ENCODE measurements at places on chromosomes 16 and 17.

DNA sequence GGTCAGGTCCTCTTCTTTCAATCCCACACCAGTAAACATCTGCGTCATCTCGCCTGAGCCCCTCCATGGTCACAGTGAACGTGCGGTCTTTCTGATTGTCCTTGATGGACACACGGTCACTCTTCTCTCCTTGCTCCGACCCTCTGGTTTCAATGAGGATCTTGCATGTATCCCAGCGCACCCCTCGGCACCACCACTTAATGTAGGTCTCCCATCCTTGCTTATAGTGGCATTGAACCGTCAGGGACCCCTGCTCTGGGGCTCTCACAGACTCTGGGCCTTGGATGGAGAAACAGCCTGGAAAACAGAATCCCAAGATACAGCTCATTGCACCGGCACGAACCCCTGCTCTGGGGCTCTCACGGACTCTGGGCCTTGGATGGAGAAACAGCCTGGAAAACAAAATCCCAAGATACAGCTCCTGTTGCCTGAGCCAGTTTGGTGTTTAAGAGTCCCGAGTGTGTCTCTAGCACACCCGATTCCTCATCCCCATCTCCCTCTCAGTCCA lies 5.4 kb downstream of the CD300LB start:
- no peak for DNase-seq

- DNase-seq: no peak
These were observed 3.9 kb upstream of the LUC7L3 start for GRCh38 chr17:50715471-50715870.

- no peak for DNase-seq
These were observed 68.1 kb downstream of the COG7 start for GRCh38 chr16:23384878-23385277.

GRCh38 chr16:5706211-5706610 lies 608.6 kb upstream of the EEF2KMT start:
- DNase-seq: no peak

DNA sequence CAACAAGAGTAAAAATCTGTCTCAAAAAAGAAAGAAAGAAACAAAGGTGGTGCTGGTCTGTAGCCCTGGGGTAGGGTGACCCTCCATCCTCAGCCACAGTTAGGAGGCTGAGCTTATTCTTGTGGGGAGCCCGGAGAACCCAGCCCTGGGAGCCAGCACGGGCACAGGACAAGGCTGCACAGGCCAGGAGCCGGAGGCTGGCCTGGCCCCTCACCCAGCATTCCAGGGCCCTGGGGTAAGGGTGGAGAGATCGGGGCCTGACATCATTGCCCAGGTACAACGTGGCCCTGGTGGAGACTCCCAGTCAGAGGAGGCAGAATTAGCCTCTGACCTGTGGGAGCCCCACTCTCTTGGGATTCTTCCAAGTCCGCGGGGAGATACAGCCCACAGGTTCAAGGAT lies 10.3 kb upstream of the KRT17 start:
- DNase-seq: no peak

- no peak for DNase-seq
These were observed 35.0 kb downstream of the NMT1 start for GRCh38 chr17:45096141-45096540.

DNA sequence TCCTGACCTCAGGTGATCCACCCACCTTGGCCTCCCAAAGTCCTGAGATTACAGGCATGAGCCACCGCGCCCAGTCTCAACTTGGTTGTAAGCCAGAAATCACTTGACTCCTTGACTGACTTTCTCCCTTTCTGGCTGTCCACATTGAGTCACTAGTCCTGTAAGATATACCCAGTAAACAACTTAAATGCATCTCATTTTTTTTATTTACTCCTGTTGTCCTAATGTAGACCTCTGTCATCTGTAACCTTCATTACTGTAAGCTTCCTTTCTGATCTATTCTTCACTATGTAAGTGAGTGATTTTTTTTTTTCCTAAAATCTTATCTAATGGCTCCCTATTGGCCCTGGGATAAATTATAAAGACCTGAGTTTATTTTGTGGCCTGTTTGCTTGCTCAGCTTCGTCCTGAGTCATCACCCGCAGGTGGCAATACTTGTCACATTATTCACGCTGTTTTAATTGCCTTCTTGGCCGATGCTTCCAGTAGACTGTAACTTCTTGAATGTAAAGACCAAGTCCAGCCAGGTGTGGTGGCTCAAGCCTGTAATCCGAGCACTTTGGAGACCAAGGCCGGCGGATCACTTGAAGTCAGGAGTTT lies 41.0 kb downstream of the PAFAH1B1 start:
- DNase-seq: no peak

- DNase-seq: no peak
These were observed 80.3 kb upstream of the PSMD7 start for GRCh38 chr16:74216319-74216718.

- no peak for DNase-seq
These were observed 453.3 kb downstream of the WWOX start for GRCh38 chr16:78552716-78553115.

- DNase-seq: peak; percentile 62
These were observed 1.0 kb downstream of the VEZF1 start for GRCh38 chr17:57986841-57987580.

DNA sequence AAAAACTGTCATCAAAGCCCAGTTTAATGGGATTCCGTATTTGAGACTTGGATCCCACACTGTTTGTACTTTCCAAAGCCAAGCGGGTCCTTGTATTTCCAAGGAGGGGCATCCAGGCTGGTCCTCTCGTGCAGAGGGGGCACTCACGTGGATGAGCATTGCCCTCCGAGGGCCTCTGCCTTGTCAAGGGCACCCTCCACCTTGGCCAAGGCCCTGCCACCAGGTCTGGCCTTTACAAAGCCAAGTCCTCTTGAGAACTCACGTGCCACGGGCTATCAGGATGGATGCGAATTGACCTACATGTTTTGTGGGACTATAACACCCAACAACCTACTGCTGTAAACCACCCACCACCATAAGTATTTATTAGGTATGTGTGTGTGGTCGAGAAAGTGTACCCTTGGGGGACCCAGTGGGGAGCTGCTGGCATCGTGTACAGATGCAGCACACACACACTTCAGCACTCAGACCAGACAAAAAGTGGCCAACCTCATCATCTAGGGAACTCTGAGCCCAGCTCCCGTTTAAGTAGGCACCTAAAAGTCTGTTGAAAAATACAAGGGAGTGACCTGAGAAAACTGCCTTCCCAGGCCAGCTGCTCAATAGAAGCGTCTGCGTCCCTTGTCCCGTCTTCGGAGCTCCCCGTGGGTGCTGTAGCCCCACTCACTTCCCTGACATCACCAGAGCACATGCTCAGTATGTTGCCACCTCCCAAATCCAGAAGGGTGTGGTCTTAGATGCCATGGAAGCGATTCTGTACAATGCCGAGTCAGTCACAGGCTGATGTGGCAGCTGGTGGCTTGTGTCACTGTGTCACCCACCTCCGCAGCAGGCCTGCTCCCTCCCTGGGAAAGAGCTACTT lies 12.9 kb downstream of the MAP1LC3B start:
- no peak for DNase-seq

DNA sequence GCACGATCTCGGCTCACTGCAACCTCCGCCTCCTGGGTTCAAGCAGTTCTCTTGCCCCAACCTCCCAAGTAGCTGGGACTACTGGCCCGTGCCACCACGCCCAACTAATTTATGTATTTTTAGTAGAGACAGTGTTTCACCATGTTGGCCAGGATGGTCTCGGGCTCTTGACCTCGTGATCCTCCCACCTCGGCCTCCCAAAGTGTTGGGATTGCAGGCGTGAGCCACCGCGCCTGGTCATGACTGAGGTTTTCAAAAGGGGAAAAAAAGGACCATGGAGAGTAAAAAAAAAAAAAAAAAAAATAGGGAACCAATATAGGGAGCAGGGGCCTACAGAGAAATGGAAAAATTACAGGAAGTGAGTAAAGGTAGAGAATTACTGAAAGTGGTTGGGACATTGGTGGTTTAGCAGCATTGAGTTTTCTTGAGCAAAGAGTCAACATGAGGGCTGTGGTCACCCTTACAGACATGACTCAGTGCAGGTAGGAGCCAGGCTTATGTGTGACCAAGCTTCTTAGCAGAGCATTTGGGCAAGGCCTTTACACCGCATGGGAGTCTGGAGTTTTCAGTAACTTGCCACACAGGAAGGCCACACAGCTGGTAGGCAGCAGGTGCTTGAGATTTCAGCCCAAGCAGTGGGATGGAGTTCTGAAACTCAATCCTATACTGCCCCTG lies 447.3 kb downstream of the HS3ST3B1 start:
- DNase-seq: peak; percentile 31

DNA sequence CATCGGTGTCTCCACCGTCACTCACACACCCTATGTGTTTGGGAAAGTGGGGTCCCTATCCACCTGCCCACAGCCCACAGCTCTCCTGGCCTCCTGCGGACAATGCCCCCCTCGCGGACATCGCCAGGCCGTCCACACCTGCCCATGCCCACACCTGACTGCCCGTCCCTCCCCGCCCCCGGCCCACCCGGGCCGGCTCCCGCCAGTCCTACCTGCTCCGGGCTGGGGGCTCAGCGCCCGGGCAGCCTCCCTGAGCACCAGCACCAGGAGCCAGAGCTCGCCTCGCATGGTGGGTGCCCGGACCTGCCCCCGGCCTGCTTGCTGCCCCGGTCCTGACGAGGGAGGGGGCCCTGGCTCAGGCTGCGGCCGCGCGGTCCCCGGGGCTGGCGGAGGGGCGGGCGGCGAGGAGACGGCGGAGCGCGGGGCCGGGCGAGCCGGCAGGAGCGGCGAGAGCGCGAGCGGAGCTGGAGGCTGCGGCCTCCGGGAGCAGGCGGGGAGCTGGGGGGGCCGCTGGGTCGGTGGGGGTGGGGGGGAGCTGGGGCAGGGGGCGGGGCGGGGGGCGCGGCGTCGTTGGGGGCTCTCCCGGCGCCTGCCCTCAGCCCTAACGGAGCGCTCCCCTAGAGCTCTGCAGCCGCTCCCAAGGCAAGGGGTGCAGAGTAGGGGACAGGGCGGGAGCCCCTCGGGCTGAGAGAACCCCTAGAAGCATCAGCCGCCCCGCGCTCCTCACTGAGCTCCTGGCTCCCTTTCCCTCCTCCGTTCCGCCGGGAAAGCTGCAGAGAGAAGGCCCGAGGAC lies at the start of gene PLXDC1:
Gene PLXDC1, minus strand, starts transcription at position 488 of the 793 bp plus-strand sequence. Its CDS starts 200 bp downstream, at position 288.
- DNase-seq: peak; percentile 50

DNA sequence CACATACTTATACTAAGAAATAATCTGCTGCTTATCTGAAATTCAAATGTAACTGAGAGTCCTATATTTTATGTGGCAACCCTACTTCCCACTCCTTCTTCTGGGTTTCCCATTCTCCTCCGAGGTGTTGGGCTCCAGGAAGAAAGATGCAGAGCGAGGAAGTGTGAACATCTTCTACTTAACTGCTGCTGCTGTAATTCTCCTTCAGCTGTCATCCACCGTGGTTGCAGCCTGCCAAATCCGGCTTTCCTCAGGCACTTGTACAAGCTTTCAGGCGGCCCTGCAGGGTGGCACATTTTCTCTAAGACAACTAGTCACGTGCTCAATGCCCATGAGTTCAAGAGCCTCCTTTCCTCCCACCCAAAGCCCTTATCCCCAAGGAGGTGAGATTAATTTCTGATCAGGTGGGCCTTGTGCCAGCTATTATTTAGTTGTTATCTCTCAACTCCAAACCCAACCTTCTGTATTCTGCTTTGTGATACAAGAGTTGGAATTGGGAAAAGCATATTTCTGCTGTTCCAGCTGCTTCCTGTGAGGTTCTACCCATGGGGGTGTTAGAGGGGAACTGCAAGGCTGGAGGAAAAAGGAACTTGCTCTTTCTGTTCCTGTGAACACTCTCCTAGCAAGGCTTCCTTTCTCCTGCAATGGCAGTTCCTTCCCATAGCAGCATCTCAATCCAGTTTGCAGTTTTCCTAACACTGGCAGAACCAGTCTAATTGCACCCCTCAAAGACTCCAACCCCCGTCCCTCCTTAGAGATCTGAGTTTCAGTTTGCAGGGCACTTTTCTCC lies 67.6 kb upstream of the RBBP6 start:
- DNase-seq: no peak

DNA sequence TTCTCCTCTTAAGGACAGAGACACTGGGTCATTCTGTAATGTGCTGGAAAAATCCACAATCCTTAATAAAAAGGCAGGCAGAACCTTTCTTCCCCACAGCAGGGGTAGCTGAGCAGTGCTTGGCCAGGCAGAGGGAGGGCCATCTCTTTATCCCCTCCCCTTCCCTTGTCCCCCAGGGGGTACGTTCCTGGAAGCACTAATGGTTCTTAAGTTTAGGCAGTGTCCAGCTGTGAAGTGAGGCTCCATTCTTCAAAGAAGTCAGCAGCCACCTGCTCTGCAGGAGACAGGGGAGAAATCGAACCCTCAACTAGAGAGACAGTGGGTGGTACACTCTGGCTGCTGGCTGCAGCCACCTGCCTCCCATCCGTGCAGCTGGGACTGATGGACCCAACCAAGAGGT lies 533.9 kb upstream of the CDH11 start:
- no peak for DNase-seq

- no peak for DNase-seq
These were observed at the start of gene QRICH2 for GRCh38 chr17:76307966-76308338. Gene QRICH2 (minus strand): TSS chr17:76308276. CDS start chr17:76307998, 278 bp downstream.

DNA sequence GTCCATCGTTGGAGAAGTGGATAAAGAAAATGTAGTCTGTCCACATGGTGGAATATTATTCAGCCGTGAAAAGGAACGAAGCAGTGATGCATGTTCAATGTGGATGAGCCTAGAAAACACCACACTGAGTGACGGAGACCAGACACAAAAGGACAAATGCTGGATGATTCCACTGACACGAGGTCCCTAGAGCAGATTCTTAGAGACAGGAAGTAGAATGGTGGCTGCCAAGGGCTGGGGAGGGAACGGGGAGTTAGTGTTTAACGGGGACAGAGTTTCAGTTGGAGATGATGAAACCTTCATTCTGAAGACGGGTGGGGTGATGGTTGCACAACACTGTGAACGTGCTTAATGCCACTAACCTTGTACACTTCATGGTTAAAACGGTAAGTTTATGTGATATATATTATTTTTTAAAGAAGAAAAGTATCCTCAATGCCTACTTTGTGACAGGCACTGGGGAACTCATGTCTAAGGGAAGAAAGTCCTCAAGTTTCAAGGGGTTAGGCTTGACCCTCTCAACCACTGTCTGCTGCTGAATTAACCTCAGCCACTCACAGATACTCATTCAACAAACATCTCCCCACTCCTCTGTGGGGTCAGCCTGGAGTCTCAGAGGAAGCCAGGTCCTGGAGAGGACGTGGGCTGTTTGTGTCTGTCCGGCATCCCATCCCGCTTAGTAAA lies 17.6 kb downstream of the C16orf74 start:
- DNase-seq: no peak

DNA sequence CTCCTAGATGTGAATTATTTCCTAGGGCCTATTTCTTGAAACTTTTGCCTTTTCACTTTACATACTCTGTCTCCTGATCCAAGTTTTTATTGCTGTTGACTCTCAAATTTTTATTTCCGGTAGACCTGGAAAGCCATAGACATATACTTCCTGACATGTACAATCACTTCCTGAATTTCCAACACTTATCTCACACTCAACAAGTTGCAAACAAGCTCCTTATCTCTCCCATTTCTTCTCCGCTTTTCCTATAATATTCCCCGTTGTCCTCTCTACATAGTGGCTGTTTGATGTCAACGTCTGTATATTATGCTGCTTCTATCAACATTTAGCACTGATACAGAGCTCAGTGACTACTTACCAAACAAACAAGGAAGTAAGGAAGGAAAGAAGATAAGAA lies 59.3 kb downstream of the IKZF3 start:
- no peak for DNase-seq

GRCh38 chr17:62064791-62065563 lies at the start of gene MED13:
Gene MED13 (minus strand): TSS chr17:62065278. CDS start chr17:62065205, 73 bp downstream.
- DNase-seq: peak; percentile 71

GRCh38 chr16:77223184-77223583 lies 24.0 kb downstream of the SYCE1L start:
- DNase-seq: peak; percentile 49

GRCh38 chr16:3961449-3961849 lies 80.9 kb upstream of the CREBBP start:
- DNase-seq: no peak
